ENCODE measurements at places on chromosomes 5 and 9. TPM values are rescaled to one million over a fixed set of nuclear protein-coding genes. Genes with fewer than 3 reads are reported as not detected.

The IFNA13 gene
- total RNA-seq, result not detected

The TMEM174 gene
- total RNA-seq, result not detected

The MCCC2 gene
- 20.2 TPM for total RNA-seq

The EDIL3 gene
- under 0.01 TPM for total RNA-seq

The ADAMTSL2 gene
- under 0.01 TPM for total RNA-seq

Data from hematopoietic multipotent progenitor cell (in vitro differentiated cells).